ENCODE measurements at places on chromosomes 12 and 14.

GRCh38 chr14:102796661-102797190, 19.5 kb downstream of the TRAF3 start:
- DNase-seq: no peak

- no peak for DNase-seq
Measured at GRCh38 chr14:90354551-90355298, 23.0 kb upstream of the NRDE2 start.

- no peak for DNase-seq
Measured at GRCh38 chr14:44154446-44154845, 352.6 kb downstream of the FSCB start.

- no peak for DNase-seq
Measured at GRCh38 chr12:64186789-64187188, 35.3 kb downstream of the KICS2 start.

- DNase-seq: no peak
Measured at GRCh38 chr12:14643251-14643650, 53.1 kb downstream of the GUCY2C start.

All from activated T-helper 1 cell treated with anti-CD3 and anti-CD28 coated beads, Interleukin-2, amount 50 U/mL, for 16 hours (primary cell).